Posterior vena cava (tissue), 2 donors: ENCODE measurements at places on chromosomes 12 and 14.

GRCh38 chr12:112183141-112184021 is 58.0 kb downstream of the TRAFD1 start:
- no peak for DNase-seq

DNA sequence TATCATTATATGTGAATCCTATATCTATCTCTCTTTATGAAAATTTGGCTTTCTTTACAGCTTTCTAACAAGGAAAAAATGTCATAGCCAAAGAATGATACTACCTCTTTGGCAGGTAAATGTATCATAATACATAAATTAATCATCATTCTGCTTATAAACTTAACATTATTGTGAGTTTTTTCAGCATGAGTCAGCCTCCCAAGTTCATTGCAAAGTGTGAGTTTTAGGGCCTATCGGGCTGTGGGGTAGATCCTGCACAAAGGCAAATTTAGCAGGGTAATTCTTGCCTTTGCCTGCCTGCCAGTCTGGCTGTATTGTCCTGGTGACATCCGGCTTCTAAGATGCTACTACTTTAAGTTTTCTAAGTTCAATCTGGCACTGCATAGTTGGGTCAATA is 412.6 kb downstream of the MDGA2 start:
- DNase-seq = no peak

DNA sequence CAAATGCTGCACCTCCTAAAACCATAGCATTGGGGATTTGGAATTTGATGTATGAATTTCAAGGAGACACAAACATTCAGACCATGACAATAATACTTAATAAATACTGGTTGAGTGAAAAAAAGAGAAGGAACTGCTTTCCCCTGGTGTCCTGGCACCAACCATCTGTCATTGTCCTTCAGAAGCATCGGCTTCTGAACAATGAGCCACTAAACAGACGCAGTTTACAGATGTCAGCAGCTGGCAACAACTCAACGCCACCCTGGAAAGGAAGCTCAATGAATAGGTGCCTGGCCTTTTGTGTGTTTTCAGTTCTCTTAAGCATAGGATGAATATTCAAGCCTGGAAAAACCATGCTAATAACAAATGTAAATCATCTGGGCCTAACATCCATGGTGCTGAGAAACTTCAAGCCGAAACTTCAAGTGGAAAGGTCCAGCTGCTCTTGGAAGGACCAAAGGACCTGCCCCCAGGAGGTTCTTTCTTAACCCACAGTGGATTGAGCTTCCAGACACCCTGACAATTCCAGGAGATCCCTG is 101.3 kb downstream of the WIF1 start:
- no peak for DNase-seq

DNA sequence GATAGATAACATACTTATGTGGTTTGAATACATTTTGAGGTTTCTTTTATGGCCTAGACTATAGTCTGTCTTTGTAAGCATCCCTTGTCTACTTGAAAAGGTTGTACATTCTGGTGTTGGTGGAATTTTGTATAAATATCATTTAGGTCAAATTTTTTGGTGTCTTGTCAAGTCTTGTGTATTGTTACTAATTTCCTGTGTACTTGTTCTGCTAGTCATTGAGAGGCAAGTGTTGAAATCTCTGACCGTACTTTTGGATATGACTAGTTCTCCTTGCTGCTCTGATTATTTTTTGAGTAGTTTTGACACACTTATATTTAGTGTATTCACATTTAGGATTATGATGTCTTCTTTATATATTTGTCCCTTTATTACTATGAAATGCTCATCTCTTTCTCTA is 219.6 kb downstream of the CCDC91 start:
- DNase-seq = no peak

DNA sequence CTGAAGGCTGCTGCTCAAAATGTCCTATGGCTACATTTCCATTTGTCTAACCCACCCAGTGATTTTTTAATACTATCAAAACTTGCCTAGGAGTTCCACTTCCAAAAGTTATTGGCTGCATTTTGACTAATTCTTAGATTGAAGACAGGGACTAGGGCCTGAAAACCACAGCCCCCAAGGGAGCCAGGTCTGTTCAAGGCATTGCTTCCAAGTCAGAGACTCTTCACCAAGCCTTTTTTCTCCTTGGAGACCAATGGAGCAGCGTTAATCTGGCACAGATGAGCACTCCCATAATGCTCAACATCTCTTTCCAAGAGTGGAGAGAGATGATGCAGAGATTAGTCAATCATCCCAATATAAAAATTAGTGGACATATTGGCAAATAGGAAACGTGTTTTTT is 112.5 kb upstream of the HIF1A start:
- DNase-seq = no peak

- no peak for DNase-seq
Measured at GRCh38 chr14:48955857-48956256, 630.3 kb downstream of the RPS29 start.

DNA sequence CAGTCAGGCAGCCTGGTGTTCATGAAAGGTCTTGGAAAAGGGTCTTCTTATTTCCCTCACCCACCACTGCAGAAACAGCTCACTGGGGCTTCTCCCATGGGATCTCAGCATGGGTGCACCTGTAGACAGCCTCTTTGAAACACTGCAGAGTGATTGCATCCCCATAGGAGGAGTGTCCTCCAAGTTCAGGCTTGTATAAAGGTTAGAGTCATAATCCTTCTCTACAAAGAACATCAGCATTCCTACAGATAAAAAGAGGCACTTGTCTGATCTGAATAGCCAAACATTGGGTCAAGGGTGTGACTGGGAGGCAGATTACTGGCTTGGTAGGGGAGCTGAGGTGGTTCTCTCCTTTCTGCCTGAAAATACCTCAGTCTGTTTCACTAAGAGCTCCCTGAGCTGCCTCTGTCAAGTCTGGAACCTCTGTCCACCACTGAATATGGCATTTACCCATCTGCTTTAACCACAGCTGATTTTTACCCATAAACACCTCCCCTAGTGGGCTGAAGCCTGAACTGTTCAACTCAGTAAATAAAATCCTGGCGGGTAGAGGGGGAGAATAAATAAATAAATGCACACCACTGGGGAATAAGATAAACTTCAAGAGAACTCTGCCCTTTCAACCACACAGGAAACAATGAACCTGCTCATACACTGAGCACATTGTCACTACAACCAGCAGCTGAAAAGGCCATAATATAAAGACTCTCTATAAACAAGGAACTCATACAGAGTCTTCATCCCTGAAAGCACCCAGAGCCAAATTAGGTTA is 120.7 kb upstream of the SCAF11 start:
- no peak for DNase-seq

GRCh38 chr12:13661005-13661887 is 320.2 kb downstream of the GRIN2B start:
- peak; percentile 76 for DNase-seq

DNA sequence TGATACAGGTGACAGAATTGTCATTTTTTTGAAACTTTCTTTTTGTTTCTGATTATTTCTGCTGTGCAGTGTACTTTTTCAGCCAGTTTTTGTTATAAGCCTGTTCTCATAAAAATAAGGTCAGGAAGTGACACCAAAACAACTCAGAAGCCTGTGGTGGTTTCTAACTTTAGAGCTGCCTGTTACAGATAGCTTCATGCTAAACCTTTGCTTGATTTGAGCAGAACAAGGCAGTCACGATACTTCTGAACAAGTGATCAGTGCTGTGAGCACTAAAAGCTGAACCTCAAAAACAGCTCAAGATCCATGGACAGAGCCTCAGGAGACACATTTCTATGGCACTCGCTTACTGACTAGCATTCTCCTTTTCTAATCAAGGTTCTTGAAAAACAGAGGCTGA is 82.0 kb downstream of the PRKCH start:
- no peak for DNase-seq

DNA sequence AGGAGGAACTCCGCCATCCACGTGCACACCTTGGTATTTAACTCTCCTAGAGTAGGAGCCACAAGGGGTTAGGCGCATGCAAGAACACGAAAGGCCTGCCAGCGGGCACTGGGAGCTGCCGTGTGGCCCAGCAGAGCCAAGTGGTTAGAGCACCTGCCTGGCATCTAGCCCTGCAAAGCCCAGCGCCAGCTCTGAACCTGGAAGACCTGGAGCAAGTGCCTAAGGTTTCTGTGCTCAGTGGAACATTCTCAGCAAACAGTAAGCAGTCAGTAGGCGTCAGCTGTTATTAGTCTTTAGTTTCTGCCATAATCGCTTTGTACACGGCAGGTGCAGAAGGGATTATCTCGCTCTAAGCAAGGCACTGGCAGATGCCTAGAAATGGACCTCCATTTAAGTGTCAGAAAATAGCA is 55.4 kb downstream of the SETD3 start:
- no peak for DNase-seq

GRCh38 chr12:108724054-108724889 is 7.0 kb downstream of the CORO1C start:
- DNase-seq = no peak

DNA sequence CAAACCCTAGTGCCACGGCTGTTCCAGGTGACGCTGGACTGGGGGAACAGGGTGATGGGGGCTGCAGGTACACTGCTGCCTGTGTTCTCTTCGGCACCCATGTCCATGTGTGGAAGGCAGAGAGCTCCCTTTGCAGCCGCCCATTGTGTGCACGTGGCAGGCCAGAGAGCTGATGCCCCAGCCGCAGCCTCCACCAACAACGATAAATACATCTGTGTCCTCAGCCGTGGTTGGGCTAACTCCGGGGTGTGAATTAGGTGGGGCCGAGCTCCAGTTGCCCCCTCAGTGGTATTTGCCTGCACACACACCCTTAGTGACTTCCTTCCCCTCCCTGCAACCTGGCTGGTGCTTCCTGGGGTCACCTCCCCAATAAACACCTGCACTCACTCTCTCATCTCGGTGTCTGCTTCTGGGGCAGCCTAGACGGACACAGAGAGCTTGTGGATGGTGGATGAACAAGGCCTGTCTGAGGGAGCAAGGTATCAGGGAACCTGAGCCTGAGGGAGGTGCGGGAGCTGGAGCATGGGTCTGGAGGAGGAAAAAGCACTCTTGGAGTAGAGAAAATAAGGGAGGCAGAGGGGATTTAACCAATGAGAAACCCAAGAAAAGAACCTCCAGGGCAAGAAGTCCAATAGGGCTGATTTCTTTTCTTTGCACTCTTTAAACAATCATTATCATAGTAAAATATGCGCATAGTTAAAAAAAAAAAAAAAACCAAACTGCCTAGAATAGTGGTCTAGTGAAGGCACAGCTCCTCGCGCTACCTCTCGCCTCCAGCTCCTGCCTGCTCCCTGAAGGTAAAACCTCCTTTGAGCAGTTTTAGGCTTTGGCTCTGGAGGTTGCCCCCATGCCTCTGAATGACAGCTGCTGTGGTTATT is 112.6 kb downstream of the ZNF664 start:
- peak; percentile 43 for DNase-seq
